ENCODE measurements at places on chromosomes 7 and 10.

DNA sequence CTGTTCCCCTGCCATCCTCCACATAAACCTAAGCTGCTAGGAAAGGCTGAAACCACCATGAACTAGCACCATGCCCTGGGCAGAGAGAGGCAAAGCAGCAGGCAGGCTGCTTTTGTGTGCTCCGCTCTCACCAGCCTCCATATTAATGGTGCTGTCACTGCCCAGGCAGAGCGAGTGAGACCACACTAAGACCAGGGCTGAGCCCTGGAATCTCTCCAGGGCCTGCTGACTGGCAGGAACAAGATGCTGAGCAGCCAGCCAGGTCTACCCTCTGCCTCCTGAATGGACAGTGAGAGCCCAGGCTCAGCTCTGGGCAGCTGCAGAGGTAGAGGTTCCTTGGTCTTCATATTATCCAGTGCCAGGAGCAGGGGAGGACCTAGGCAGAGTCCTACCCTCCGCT, 1.6 kb upstream of the CRHR2 start:
- no peak for DNase-seq

DNA sequence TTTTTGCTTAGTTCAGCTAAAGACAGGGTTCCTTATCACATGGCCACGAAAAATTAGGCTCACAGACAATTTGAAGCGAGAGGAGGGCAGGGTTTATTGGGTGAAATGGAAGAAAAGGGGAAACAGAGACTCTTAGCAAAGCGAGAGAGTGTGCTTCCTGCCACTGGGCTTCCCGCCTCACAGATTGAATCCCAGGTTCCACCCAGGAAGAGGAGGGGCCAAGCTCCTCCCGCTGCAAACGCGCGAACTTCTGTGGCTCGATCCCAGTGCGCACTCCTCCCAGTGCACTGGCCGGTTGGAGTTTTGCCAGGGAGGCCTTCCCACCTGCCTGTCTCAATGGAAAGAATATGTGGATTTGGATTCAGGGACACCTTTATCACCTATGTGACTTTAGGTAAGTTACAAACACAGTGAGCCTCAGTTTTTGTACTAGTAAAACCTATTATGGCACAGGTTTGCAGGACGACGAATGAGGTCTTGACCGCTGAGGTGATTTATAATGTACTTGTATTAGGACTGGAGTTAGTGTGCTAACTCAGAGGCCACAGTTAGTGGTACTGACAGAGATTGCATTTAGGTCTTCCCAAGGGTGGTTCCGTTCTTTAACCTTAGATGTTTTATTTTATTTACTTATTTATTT, 48.5 kb upstream of the SP8 start:
- DNase-seq, result no peak

- DNase-seq, result no peak
Measured at GRCh38 chr7:145398758-145399157, 562.9 kb upstream of the TPK1 start.

DNA sequence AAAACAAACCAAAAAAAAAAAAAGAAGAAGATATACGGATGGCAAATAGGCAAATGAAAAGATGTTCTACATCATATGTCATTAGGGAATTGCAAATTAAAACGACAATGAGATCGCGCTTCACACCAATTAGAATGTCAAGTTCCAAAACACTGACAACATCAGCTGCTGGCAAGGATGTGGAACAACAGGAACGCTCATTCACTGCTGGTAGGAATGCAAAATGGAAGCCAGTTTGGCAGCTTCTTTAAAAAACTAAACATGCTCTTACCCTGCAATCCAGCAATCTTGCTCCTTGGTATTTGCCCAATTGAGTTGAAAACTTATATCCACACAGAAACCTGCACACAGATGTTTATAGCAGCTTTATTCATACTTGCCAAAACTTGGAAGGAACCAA, 34.8 kb downstream of the CALML5 start:
- no peak for DNase-seq

- DNase-seq, result no peak
Measured at GRCh38 chr10:61836888-61837754, 64.4 kb upstream of the ARID5B start.

DNA sequence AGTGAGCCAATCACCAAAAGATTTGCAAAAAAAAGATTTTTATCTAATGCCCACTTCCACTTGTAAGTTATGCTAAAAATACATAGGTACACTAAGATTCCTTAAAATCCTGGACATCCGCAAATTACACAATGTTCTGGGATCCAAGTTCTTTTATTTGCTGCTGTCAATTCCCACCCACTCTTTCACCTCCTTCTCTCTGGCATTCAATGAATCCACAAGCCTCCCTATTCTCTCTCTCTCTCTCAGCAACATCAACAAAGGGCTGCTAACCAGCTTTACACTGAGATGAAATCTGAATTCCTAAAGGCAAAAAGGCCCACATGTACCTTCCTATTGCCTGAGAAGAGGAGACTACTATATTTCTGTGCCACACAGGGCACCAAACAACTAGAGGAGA, 99.9 kb downstream of the ARMH3 start:
- no peak for DNase-seq

DNA sequence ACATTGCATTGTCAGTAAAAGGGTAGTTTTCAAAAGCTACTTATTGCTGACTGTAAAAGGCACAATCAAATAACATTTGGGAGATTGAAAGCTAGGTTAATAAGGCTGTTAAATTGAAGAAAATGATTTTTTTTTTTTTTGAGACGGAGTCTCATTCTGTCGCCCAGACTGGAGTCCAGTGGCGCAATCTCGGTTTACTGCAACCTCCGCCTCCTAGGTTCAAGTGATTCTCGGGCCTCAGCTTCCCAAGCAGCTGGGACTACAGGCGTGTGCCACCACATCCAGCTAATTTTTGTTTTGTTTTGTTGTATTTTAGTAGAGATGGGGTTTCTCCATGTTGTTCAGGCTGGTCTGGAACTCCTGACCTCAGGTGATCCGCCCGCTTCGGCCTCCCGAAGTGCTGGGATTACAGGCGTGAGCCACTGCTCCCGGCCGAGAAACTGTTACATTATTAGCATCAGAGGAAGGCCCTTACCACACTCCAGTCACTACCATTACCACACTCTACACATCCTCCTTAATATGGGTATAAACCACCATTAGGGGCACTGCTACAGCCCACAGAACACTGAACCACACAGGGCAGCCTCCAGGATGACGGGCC, 1.0 kb downstream of the CYP51A1 start:
- no peak for DNase-seq

DNA sequence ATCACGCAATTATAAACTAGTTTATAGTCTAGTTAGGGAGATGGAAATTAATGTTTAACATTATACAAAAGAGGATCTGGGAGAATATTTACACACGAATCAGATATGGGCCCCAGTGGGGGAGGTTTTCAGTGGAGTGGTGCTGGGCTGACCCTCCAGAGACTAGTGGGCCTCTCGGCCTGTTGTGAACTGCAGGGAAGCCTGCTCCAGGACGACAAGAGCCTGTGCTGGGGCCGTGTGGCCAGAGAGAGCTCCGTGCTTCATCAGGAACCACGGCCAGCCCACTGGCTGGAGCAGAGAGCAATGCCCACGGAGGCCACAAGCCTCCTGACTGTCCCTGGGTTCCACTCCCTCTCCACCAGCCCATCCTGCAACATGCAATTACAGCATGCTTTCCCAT, 11.3 kb upstream of the ESYT2 start:
- DNase-seq, result no peak

DNA sequence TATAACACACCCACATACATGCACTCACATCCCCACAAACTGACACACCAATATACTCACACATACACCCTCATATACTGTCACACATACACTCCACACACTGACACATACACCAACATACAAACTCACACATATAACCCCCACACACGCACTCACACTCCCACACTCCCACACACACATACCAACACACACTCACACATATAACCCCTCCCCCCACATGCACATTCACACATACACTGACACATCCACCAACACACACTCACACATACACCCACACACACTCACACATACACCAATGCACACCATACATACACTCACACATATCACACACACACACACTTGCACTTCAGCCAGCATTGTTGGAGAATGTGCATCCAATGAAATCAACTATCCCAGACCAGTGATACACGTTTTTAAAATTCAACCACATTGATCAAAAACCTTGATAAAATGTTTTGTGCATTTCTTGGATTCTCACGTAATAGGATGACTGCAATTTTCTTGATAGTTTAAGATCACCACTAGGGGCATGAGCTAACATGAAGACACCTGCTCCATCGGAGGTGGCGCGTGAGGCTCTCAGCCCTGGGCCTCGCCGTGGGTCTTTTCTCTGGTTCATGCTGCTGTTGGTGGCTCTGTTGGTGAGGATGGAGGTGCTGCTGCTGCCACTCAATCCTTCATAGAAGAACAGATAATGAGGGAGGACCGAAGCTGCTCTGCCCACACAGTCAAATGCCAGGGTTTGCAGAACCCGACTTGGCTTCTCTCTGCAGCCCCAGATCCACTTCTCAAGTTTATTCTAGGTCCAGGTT, 32.1 kb upstream of the CHST15 start:
- no peak for DNase-seq

- no peak for DNase-seq
Measured at GRCh38 chr10:100520811-100521210, 1.1 kb upstream of the SEC31B start.

- peak; percentile 36 for DNase-seq
Measured at GRCh38 chr7:5665094-5666025, 116.1 kb downstream of the RNF216 start.

GRCh38 chr10:61404751-61405150, 48.4 kb downstream of the TMEM26 start:
- DNase-seq, result no peak

DNA sequence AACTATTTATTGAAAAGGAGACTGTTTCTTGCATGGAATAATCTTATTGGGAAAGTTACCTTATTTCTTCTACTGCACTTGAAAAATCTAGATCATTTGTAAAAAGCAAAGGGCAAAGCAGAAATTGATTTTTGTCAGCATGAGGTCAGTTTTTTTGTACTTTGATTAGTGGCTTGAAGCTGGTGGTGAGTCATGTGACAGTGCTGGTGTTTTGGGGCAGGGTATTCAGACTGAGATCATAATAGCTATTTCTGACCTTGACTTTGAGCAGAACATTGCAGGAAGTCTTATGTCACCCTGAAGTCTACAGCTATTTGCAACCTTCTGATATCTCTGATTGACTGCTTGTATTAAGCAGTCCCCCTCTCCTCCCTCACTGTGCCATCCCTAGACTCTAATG, 66.3 kb upstream of the SORCS3 start:
- no peak for DNase-seq

- DNase-seq, result no peak
Measured at GRCh38 chr10:13683017-13683416, 96.3 kb downstream of the PRPF18 start.

- no peak for DNase-seq
Measured at GRCh38 chr10:62456611-62457101, 82.5 kb downstream of the ZNF365 start.

- DNase-seq, result no peak
Measured at GRCh38 chr7:41889040-41889439, 186.2 kb upstream of the INHBA start.

- no peak for DNase-seq
Measured at GRCh38 chr10:1396297-1396635, 340.1 kb downstream of the WDR37 start.

DNA sequence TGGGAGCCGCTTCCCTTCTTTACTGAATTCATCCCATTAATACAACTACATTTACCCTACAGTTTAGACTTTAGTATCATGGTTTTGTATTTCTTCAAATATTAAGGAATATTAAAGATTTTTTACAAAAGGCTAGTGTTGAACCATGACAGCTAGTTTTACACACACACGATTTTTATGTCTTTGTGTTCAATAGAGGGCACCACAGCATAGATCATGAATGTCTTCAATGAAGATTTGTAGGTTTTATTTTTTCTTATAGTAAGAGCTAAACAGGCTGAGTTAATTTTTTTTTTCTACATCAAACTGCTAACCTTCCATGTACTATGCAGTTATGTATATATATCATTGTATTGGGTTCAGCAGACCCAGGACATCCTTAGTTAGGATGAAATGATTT, 76.9 kb downstream of the SNX10 start:
- DNase-seq, result no peak

DNA sequence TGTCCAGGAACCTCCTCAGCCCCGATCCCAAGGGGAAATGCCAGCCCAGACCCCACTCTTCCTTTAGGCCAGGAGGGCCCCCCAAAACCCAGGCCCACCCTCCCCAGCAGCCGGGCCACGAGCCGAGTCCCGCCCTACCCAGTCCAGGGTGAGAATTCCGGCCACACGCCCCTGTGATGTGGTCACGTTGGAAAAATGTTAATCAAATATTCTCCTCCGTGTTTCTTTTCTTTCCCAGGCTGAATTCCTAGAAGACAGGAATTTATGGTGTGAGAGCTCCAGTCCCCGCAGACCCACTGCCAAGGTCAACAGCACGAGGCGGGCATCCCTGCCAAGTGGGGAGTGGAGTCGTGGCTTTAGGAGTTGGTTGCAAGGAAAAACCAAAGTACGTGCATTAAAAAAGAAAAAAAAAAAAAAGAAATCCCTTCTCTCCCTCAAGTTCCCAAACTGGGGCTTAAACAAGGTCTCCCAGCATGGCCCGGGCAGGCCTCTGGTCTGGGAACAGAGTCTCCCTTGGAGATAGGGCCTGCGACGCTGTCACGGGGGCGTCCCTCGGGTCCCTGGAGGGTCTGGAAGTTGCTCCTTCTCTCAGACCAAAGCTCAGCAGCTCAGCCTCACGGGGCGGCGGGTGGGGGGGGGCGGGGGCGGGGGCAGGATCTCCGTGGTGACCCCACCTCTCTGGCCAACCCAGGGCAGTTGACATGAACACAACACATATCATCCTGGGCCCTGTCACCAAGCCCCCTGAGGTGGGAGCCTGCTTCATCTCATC, 28.1 kb upstream of the ELN start:
- no peak for DNase-seq

GRCh38 chr7:111528331-111528730, 34.0 kb downstream of the IMMP2L start:
- DNase-seq, result no peak

- no peak for DNase-seq
Measured at GRCh38 chr10:6642876-6643275, 62.8 kb upstream of the PRKCQ start.

DNA sequence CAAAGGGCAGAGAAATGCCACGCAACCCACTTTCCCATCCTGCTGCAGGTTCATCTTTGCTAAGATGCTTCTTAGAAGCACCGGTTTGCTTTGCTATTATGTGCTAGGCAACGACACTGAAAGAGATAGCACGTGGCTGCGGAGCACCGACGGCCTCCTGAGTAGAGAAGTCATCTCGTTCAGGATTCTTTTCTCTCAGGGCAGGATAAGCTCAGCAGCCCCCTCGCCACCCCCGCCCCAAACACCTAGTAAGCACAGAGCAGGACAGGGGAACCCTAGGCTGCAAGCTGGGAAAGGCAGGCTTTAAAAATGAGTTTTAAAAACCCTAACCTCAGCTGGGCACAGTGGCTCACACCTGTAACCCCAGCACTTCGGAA, 15.0 kb downstream of the ASB13 start:
- DNase-seq, result no peak

DNA sequence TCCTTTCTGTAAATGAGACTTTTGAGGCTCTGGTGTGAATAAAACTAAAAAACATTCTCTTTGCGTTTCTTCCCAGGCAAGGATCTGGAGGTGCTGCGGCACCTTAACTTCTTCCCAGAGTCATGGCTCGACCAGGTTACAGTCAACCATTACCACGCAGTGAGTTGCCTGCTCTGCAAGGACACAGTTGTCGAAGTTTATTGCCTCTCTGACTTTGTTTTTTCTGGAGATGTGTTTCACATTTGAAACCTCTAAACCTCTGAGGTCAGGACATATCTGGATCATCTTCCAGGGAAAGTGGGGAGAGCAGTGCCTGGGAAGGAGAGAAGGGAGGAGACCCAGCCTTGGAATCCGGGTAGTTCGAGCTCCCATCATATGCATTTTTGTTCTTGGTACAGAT, 43.4 kb upstream of the PLEKHA1 start:
- no peak for DNase-seq

Measured in NCI-H774 (cell line).